Activated T-cell treated with anti-CD3 and anti-CD28 coated beads for 4 hours (primary cell): ENCODE measurements at places on chromosomes 16 and 17.
A peak's percentile ranks its signal among the peaks of the same experiment; 100 is the strongest.

GRCh38 chr16:31127182-31127581 lies 8.3 kb downstream of the PRSS8 start:
- no peak for DNase-seq

DNA sequence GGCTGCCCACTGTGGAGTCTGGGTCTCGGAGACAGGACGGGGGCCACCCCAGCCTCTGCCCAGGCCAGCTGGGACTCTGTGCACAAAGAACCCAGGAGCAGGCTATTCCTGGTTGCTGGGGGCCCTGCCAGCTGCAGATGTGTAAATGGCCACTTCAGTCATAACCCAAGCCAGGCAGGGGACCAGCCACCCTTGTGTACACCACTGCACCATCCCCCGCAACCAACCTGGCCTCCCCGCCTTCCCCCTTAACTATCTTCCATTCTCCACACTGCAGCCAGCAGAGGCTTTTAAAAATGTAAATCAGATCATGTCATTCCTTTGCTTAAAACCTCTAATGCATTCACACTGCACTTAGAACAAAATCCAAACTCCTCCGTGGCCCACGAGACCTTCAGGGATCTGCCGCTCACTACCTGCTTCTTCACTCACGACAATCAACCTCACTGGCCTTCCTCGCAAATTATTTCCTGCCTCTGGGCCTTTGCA lies 28.3 kb downstream of the RTN4RL1 start:
- DNase-seq = no peak

GRCh38 chr17:63973930-63974593 lies 1.3 kb upstream of the SCN4A start:
- DNase-seq = no peak

- peak; percentile 33 for DNase-seq
Measured at GRCh38 chr17:21098934-21099689, 27.7 kb upstream of the DHRS7B start.

GRCh38 chr16:83717308-83717707 lies 90.5 kb upstream of the HSBP1 start:
- no peak for DNase-seq

GRCh38 chr17:12178644-12179330 lies 158.1 kb downstream of the MAP2K4 start:
- no peak for DNase-seq

DNA sequence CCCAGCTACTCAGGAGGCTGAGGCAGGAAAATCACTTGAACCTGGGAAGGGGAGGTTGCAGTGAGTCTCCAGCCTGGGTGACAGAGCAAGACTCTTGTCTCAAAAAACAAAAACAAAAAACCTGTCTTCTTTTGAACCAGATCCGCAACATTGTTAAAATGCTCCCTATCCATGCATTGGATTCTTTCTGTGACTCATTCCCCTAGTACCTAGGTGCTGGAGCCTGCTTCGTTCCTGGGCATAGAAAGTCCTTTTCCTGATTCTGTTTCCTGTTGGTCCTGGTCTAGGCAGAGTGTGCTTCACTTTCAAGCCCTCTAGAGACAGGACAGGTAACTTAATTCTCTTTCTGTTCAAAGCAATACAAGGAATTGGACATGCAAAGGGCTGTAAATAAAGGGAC lies 5.2 kb downstream of the EPN2 start:
- DNase-seq = no peak

DNA sequence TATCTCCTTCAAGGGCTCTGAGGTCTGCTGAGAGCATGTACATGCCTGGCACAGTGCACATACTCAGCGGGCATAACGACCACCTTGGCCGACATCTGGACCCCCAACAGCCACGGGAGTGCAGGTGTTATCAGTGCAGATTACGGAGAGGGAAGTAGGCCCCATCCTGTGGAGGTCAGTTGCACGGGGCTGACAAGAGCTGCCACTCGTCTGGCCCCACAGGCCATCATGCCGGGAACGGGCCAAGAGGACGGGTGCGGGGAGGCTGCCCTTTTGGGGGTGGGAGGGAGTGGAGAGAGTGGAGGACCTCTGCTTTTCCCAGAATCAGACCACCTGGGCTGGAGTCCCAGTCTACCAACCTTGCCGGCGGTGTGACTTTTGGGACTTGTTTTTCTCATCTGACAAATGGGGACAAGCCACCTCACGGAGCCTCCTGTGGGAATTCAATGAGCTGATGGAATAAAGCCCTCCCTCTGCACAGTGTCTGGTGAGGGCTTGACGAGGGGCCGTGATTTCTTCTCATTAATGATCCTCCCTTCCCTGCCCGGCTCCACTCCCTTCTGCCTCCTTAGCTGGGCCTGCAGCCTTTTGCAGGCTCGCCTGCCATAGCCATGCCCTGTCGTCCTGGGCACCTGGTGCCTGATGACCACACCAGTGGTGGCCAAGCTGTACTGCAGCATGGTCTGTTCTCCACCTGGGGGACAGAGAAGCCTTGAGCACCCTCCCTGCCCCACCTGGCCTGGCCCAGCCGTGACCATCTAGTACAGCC lies 4.6 kb downstream of the PRSS33 start:
- no peak for DNase-seq

DNA sequence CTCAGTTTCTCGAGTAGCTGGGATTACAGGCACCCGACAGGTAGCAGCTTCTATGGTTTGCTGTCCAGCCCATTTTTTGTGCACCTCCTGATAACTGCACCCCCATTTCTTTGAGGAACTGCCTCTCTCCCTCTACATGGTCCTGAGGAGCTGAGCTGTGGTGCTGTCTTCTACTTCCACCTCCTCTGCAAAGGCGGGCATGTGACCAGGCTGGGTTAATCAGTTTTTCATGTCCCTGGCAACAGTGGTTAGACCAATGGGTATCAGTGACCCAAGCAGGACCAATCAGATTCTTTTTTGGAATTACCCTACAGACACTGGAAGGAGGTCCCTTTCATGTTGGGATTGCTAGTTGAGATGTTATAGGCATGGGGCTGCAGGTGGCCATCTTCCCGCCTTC lies 41.3 kb downstream of the TBX21 start:
- DNase-seq = no peak

DNA sequence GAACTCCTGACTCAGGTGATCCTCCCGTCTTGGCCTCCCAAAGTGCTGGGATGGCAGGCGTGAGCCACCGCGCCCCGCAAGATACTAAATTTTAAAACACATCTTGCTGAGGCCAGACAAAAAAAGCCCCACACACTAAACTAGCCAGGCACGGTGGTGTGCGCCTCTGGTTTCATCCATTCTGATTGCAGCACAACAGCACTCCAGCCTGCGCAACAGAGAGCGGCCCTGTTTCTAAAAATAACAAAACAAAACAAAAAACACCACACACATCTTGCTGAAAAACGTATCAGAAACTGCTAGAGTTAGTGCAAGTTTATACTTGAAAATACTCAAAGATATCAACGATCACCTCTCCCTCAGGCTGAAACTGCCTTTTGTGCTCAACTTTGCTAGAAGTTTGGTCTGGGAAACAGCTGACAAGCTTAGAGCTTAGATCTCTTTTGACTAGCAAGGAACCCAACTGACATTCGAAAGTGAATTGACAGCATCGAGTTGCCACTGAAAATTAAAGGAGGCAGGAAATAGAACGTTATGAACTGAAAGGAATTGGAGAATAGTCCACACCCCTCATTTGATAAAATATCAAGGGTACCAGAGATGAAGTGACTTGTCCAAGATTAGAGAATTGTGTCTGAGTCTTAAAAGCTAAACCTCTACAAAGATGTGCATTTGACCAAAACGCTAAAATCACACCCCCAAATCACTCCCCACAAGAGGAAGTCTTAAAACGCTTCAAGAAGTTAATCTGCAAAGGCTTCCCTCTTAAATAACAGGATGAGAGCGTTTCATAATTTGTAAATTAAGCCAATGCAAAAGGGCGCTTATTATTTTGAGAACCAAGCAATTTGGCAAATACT lies 908 bp downstream of the COG4 start:
- no peak for DNase-seq

DNA sequence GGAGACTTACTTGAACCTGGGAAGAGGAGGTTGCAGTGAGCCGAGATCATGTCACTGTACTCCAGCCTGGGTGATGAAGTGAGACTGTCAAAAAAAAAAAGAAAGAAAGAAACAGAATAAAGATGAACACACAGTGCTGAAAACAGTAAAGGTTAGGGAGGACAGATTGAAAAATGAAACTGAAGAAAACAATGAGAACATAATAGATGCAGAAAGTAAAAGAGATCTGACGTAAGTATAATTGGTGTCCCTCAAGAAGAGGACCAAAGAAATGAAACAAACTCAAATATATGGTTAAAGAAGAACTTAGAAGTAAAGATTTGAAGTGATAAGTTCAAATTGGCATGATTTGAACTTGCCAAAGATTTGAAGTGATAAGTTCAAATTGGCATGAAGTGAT lies 7.1 kb downstream of the DCAF7 start:
- no peak for DNase-seq

GRCh38 chr16:56994311-56994710 lies 5.0 kb downstream of the NLRC5 start:
- no peak for DNase-seq

GRCh38 chr17:8955021-8955959 lies 10.2 kb downstream of the PIK3R5 start:
- no peak for DNase-seq

GRCh38 chr16:66322174-66322573 lies 44.3 kb upstream of the CDH5 start:
- no peak for DNase-seq

- peak; percentile 43 for DNase-seq
Measured at GRCh38 chr17:61416540-61417363, 17.1 kb downstream of the TBX2 start.

DNA sequence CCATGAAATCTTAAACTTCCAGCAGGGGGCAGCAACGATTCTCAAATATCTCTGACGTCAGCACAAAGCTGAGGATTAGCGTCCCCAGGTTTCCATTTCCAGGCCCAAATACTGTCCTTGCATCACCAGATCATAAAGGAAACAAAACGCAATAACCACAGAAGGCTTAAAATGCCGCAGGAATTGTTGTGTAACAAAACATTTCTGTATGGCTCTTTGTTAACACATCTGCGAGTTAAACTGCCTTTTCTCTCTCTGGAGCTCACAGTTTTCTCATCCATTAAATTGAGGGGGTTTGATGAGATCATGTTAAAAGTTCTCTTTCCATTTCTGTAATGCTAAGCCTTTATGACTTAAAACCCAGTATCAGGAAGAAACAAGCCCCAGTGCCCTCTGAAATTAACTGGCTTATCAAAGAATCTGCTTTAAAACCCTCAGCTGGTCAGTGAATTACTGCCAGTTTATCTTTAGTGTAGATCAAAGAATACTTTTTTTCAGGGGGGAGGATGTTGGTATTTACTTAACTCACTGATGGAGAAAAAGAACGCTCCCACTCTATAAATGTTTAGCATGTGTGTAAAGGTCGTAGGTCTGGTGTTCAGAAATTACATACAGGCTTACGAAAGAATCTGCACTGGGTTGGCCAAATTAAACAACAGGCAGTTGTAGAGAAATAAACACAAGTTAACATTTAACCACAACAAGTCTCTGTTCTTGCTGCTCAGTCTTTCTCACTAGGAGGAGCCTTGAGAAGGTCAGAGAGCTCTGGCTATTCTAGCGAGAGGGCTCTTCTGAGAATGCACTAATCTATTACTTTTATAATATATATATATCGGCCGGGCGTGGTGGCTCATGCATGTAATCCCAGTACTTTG lies 10.6 kb upstream of the TERF2 start:
- peak; percentile 73 for DNase-seq

GRCh38 chr16:84690088-84690819 lies 9.5 kb upstream of the USP10 start:
- no peak for DNase-seq

DNA sequence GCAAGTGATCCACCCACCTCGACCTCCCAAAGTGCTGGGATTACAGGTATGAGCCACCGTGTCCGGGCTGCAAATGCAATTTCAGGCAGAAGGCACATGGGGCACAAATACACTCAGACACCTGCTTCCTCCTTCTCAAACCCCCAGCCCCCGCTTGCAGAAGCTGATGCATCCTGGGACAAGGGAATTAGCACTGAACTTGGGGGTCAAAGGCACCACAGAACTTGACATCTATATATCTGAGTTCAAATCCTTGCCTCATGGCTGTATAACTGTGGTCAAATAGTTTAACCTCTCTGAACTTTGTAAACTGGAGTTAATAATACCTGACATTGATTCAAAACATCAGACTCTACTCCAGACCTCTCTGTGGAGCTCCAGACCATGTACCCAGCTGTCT lies 4.1 kb upstream of the ARL5C start:
- no peak for DNase-seq

GRCh38 chr17:40791111-40791510 lies 8.6 kb downstream of the KRT28 start:
- no peak for DNase-seq

DNA sequence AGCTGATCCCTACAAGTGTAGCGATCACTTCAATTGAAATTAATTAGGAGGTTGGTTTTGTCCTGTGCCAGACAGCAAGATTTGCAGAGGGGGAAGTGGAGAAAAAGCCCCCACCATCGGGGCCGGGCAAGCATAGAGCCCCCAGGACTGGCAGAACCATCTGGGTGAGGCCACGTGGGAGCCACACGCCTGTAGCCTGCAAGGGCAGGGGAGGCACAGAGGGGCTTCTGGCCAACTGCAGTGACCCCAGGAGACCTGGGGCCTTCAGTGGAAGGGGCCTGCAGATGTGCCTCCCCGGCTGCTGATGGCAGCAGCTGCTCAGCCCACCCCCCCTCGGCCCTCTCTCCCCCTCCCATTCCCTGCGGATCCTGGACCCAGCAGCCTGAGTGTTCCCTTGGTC lies 54.1 kb downstream of the BAHCC1 start:
- no peak for DNase-seq

DNA sequence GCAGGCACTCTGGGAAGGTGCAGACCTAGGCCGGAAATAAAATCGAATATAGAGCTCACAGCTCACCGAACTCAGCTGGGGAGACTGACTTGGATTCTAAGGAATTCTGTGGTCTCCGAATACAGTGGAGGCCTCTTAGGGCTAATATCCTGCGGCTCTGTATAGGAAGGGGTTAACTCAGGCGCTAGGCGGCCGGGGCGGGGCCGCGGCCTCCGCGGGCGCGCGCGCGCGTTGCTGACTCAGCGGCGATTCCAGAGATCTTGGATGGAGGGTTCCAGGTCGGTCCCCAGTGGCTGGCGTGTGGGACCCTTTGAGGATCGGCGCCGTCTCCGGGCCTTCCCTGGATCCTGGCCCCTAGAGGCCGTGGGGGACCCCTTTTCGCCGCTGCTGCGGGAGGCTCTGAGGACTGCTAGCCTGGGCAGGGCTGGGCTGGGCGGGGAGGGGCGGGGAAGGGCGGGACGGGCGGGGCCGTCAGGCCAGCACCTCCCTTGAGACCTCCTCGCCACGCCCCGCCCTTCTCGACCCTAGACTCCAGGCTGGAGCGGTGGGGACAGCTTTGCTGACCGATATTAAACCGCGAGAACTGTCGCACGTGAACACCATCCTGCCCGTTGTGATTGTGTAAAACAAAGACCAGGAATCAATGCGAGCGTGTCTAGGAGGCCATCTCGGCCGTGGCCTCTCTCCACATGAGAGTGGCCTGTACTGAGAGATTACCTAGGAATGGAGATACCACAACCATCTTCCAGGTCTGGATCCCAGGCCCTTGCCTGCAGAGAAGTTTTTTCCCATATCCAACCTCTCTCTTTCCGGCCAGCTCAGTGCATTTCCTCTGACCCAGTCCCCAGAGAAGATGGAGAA lies 1.4 kb upstream of the PLEKHH3 start:
- DNase-seq = peak; percentile 63
